ENCODE measurements at places on chromosomes 5 and 9. TPM values are rescaled to one million over a fixed set of nuclear protein-coding genes. Genes with fewer than 3 reads are reported as not detected.

The EQTN gene
- total RNA-seq, result not detected

The FGD3 gene
- total RNA-seq, result not detected

The ZDHHC11 gene
- total RNA-seq, result 4.7 TPM

The ALDOB gene
- total RNA-seq, result not detected

The GABRA1 gene
- not detected for total RNA-seq

The NRG2 gene
- total RNA-seq, result 0.13 TPM

The CDH18 gene
- not detected for total RNA-seq

The KIF2A gene
- 37.7 TPM for total RNA-seq

The NEUROG1 gene
- not detected for total RNA-seq

The SLC28A3 gene
- total RNA-seq, result not detected

The MZB1 gene
- total RNA-seq, result not detected

The ENTPD2 gene
- total RNA-seq, result not detected

The SAXO1 gene
- total RNA-seq, result not detected

GRCh38 chr9:81529556-81530193 is 159.7 kb downstream of the TLE1 start:
- no peak overlapping the region for H3K4me3 ChIP-seq
- no peak overlapping the region for H3K27ac ChIP-seq

DNA sequence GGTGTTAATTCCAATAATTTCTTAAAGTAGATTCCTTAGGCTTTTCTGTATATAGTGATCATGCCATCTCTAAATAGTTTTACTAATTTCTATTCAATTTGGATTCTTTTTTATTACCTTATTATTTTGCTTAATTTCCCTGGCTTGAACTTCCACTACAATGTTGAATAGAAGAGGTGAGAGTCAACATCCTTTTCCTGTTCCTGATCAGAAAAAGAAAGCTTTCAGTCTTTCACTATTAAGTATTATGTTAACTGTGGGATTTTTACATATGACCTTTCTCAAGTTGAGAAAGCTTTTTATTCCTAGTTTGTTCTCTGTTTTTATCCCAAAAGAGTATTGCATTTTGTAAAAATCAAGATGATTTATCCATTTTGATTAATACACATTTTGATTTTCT is 574.5 kb upstream of the TLE4 start:
- no peak overlapping the region for H3K27ac ChIP-seq
- no peaks in the 10 kb centered on the region for H3K4me1 ChIP-seq
- H3K27me3 ChIP-seq, result no peaks in the 10 kb centered on the region
- H3K36me3 ChIP-seq, result no peaks in the 10 kb centered on the region
- H3K4me3 ChIP-seq, result no peak overlapping the region

DNA sequence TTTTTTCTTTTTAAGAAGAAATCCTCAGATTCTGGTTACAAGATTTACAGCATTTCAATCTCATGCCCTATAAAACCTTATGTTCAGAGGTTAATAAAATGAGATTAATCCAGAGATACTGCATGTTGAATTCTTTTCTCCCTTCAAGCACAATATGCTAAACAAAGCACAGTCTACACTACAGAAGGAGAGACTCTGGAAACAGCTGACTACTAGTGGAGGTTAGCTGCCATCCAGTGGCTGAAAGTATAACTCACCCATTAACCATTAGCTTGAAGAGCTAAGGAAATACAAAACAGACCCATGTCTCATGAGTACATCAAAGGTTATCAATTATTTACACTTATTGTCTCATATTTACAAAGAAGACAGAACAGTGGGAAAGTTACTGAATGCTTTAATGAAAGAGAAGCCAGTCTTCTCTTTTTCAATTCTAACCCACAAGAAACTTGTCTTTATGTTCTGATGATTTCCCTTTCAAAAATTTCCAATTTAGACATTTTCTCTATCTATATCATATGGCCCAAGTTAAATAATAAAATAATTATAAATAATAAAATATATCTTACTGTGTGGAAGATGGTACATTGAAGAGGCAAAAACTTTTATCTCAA is 12.7 kb upstream of the DNAH5 start:
- DNase-seq, result no peak
- no peak overlapping the region for H3K4me3 ChIP-seq
- no peak overlapping the region for H3K27ac ChIP-seq
- H3K4me1 ChIP-seq, result no peaks in the 10 kb centered on the region

GRCh38 chr9:132901858-132902831 is 23.4 kb downstream of the SPACA9 start:
- peak overlapping the region; percentile 67 for H3K27ac ChIP-seq
- H3K4me3 ChIP-seq, result no peak overlapping the region
- DNase-seq, result no peak
- peaks cover 28% of the 10 kb centered on the region for H3K36me3 ChIP-seq
- no peaks in the 10 kb centered on the region for H3K27me3 ChIP-seq
- H3K4me1 ChIP-seq, result no peaks in the 10 kb centered on the region

DNA sequence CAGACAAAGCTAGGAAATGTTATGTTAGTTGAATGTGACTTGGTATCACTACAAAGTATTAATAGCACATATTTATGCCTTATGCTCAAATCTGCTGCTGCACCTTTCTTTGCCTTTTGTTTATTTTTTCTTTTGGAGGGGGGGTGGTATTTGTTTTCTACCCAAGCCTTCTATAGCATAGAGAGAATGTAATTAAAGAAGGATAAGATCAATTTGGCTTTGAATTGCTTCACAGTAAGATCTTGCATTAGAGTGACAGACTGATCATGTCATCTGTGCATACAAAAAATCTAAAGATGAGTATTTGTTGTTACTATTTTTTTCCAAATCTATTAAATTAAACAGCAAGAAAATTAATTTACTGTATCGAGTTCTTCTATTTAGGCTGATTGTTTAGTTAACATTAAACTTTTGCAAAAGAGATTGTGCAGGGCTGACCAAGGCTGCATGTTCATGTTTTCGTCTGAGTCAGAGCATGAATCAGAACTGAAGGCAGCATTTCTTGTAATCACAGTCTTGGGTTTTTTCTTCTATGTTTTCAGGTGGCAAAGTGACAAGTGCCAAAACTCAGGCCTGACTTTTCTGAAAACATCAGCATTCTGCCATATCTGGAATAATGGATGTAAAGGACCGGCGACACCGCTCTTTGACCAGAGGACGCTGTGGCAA is 1007.1 kb upstream of the WWC1 start:
- H3K4me1 ChIP-seq, result peaks cover 14% of the 10 kb centered on the region
- H3K27ac ChIP-seq, result no peak overlapping the region
- H3K36me3 ChIP-seq, result no peaks in the 10 kb centered on the region
- peaks cover 3% of the 10 kb centered on the region for H3K27me3 ChIP-seq

DNA sequence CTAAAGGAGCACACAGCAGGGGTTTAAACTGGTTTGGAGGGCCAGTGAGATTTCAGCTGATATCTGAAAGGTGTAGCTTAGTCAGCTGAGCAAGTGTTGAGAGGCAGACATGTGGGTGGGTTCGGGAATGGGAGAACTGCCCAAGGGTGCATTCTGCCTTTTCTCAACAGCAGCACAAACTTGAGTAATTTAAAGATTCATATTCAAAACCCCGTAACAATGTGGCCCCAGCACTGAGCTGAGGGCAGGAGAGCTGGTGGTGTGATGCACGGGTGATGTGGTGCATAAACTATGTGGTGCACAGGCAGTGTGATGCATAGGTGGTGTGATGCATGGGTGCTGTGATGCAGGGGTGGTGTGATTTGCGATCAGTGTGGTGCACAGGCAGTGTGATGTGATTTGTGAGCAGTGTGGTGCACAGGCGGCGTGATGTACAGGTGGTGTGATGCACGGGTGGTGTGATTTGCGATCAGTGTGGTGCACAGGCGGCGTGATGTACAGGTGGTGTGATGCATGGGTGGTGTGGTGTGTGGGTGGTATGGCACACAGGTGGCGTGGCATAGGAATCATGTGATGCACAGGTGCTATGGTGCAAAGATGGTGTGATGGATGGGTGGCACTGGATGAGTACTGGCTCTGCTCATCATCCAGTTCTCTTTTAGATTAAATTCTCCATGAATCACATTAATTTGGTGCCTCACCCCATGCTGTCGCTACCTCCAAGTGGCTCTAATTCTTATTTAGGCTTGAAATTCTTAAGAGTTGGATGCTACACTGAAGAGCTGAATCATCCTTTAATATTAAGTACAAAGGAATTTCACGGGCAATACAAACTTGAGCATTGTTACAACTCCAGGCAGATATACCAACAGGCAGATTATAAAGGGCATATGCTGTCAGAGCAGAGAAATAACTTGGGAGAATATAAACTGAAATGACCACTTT is 53.6 kb downstream of the DAP start:
- peak overlapping the region; percentile 42 for H3K27ac ChIP-seq
- no peak for DNase-seq
- H3K4me1 ChIP-seq, result peaks cover 46% of the 10 kb centered on the region
- no peaks in the 10 kb centered on the region for H3K27me3 ChIP-seq
- no peak overlapping the region for H3K4me3 ChIP-seq

DNA sequence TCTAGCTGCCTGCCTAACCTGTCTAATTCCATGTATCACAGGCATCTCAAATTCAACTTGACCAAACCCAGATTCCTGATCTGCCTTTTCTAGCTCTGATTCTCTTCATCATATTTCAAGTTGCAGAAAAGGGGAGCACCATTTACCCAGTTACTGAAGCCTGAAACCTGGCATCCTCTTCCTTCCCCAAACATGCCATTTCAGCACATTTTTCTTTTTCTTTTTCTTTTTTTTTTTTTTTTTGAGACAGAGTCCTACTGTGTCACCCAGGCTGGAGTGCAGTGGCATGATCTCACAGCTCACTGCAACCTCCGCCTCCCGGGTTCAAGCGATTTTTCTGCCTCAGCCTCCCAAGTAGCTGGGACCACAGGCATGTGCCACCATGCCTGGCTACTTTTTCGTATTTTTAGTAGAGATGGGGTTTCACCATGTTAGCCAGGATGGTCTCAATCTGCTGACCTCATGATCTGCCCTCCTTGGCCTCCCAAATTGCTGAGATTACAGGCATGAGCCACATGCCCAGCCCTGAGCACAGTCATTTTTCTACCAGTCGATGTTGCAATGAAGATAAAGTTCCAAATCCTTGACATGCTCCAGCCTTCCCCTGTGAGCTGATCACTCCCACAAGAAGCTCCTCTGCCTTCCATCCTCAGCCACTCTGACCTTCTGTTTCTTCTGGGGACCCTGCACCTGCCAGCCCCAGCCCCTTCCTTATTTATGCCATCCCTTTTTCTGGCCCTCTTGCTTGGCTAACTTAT is 32.2 kb downstream of the ACER2 start:
- no peaks in the 10 kb centered on the region for H3K27me3 ChIP-seq
- no peak overlapping the region for H3K27ac ChIP-seq
- DNase-seq, result no peak
- H3K4me1 ChIP-seq, result no peaks in the 10 kb centered on the region

GRCh38 chr9:127808347-127809001 is 5.8 kb downstream of the FPGS start:
- H3K27me3 ChIP-seq, result no peaks in the 10 kb centered on the region
- H3K27ac ChIP-seq, result no peak overlapping the region
- H3K36me3 ChIP-seq, result peaks cover 17% of the 10 kb centered on the region
- peaks cover 12% of the 10 kb centered on the region for H3K4me1 ChIP-seq

- H3K4me3 ChIP-seq, result no peak overlapping the region
- peak; percentile 4 for DNase-seq
- no peaks in the 10 kb centered on the region for H3K4me1 ChIP-seq
- no peak overlapping the region for H3K27ac ChIP-seq
- peaks cover 36% of the 10 kb centered on the region for H3K27me3 ChIP-seq
Observed at GRCh38 chr9:123965801-123966686, 36.1 kb upstream of the DENND1A start.

- no peak overlapping the region for H3K27ac ChIP-seq
- no peak overlapping the region for H3K4me3 ChIP-seq
- peaks cover 47% of the 10 kb centered on the region for H3K4me1 ChIP-seq
- H3K27me3 ChIP-seq, result no peaks in the 10 kb centered on the region
- H3K36me3 ChIP-seq, result peaks cover 4% of the 10 kb centered on the region
Observed at GRCh38 chr5:14723701-14724132, 59.2 kb downstream of the OTULIN start.

DNA sequence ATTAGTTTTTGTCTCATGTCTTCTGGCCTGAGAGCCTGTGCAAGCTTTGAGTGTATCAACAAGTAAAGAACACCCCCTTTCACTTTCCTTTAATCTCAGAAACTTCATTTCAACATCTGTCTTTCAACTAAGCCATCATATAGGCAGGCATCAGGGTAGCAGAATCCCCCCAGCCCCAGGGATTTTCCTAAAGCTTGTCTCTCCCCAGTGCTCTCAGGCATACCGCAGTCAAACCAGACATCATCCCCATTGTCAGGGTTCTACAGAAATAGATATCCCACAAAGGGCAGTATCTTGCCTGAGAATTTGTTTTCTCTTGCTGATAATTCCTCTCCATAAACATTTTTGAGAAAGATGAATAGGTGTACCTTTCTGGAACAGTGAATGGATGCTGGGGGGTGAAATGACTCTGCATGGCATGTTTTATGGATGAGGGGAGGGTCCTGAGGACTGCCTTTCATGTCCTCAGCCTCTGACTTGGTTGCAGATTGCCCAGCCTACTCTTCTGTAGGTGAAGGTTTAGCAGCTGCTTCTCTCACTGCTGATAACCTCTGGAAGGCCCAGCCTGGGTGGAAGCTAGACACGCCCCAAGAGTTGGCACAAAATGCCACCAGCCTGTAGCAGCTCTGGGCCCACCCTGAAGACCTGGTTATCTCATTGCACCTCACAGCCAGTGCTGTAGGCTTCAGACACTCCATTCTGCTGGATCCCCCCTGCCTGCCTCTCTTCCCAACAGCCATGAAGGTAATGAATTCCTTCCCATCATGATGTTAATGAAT is 20.5 kb upstream of the SHB start:
- DNase-seq, result no peak
- no peaks in the 10 kb centered on the region for H3K27me3 ChIP-seq
- no peaks in the 10 kb centered on the region for H3K36me3 ChIP-seq
- H3K4me1 ChIP-seq, result peaks cover 3% of the 10 kb centered on the region
- no peak overlapping the region for H3K4me3 ChIP-seq

DNA sequence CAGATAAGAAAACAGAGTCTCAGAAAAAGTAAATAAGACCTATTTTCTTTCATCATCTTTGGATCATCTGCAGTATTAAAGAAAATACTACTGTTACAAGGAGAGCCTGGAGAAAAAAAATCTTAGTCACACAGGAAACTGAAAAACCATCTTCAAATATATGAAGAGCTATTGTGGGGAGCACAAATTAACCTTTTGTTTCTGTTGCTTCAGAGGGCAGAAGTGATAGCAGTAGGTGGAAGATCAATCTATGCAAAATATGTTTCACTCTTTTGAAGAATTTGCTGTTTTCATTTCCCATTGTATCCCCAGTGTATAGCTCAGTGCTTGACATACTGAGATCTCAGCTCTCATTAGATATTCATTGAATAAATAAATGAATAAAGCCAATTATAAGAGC is 13.1 kb upstream of the CEMIP2 start:
- no peak overlapping the region for H3K27ac ChIP-seq
- H3K4me1 ChIP-seq, result peaks cover 10% of the 10 kb centered on the region
- no peak overlapping the region for H3K4me3 ChIP-seq
- no peaks in the 10 kb centered on the region for H3K27me3 ChIP-seq
- no peak for DNase-seq

Data from chondrocyte (in vitro differentiated cells).